Progenitor cell of endocrine pancreas (in vitro differentiated cells): ENCODE measurements at places on chromosomes 6 and 20. TPM values are rescaled to one million over a fixed set of nuclear protein-coding genes. Genes with fewer than 3 reads are reported as not detected.

- H3K27ac ChIP-seq = no peak within 1 kb of the TSS
- H3K36me3 ChIP-seq = no peaks in the 10 kb centered on the region
- H3K4me3 ChIP-seq = peak within 1 kb of the TSS; percentile 37
- peaks cover 76% of the 10 kb centered on the region for H3K27me3 ChIP-seq
- H3K4me1 ChIP-seq = peaks cover 4% of the 10 kb centered on the region
- no peak for DNase-seq
These were observed at the start of gene ADAM33 for GRCh38 chr20:3681931-3682781. Gene ADAM33, minus strand, starts transcription at chr20:3682010. Its CDS starts 6 bp downstream, at chr20:3682004.

Gene NUP43
- 58.0 and 60.8 TPM in 2 replicates for total RNA-seq

- no peak overlapping the region for H3K27ac ChIP-seq
- H3K4me1 ChIP-seq = no peaks in the 10 kb centered on the region
- H3K4me3 ChIP-seq = no peak overlapping the region
- H3K27me3 ChIP-seq = no peaks in the 10 kb centered on the region
These were observed 11.4 kb downstream of the PLCB1 start for GRCh38 chr20:8143474-8143873.

- no peak overlapping the region for H3K27ac ChIP-seq
- H3K4me3 ChIP-seq = no peak overlapping the region
- H3K27me3 ChIP-seq = peaks cover 14% of the 10 kb centered on the region
- peaks cover 17% of the 10 kb centered on the region for H3K4me1 ChIP-seq
These were observed 118.7 kb downstream of the SMOC2 start for GRCh38 chr6:168559574-168560098.

Gene GJA1
- 34.1 and 43.0 TPM in 2 replicates for total RNA-seq

- H3K27me3 ChIP-seq = no peaks in the 10 kb centered on the region
- peak overlapping the region; percentile 96 for H3K27ac ChIP-seq
- peaks cover 4% of the 10 kb centered on the region for H3K36me3 ChIP-seq
- peak overlapping the region; percentile 45 for H3K4me3 ChIP-seq
- no peak for DNase-seq
These were observed 1.9 kb upstream of the HMGA1 start for GRCh38 chr6:34234667-34235306.

Gene HAO1
- total RNA-seq = not detected in 2 replicates

DNA sequence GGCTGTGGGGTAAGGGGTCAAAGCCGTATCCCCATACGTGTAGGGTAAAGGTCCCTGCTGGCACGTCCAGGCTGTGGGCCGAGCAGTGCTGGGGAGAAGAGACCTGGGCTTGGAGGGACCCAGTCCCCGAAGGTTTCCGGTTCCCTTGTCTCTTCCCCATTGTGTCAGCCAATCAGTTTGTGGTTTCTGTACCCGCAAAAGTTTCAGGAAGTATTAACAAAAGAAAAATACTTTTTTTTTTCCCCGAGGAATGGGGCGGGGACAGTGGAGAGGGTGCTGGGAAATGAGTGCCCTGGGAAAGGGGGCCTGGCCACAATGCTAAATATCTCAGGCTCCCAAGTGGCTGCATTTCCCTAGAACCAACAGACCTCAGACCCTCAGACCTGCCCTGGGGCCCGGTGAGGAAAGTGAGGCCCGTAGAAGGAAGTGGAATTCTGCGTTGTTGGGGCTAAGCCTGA, 15.2 kb upstream of the AMD1 start:
- H3K27ac ChIP-seq = no peak overlapping the region
- H3K4me3 ChIP-seq = no peak overlapping the region
- DNase-seq = no peak
- H3K27me3 ChIP-seq = no peaks in the 10 kb centered on the region
- no peaks in the 10 kb centered on the region for H3K4me1 ChIP-seq

Gene ARMC12
- total RNA-seq = 0.36 and 0.98 TPM in 2 replicates

- H3K36me3 ChIP-seq = no peaks in the 10 kb centered on the region
- no peak for DNase-seq
- H3K27ac ChIP-seq = no peak overlapping the region
- no peaks in the 10 kb centered on the region for H3K27me3 ChIP-seq
These were observed 73.4 kb upstream of the NOX3 start for GRCh38 chr6:155528982-155529453.

DNA sequence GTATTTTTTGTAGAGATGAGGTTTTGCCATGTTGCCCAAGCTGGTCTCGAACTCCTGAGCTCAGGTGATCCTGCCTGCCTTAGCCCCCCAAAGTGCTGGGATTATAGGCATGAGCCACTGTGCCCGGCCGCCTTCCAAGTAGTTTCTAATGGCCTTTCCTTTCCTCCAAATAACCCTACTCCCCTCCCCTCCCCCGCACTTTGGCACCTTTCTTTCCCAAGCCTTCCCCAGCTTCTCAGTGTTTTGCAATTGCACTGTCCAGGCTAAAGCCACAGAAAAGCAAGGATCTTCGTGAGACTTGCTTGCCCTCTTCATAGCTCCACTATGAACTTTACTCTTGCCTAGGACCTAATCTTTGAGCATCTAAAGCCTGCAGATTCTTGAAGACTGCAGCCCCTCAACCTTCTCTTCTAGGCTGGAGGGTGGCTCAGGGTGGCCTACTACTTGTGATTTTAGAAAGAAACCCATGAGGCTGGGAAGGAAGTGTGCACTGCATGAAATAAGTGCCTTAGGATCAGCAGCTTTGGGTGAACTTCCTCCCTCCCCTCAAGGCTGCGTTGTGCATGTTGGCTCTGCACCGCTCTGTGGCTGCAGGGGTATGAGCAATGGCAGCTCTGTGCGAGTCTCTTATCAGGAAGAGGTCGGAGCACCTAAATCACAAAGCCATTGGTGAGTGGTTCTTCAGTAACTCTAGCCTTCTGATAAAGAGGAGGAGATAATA, 152.4 kb upstream of the SNX9 start:
- peaks cover 5% of the 10 kb centered on the region for H3K4me1 ChIP-seq
- peaks cover 18% of the 10 kb centered on the region for H3K27me3 ChIP-seq
- no peak overlapping the region for H3K27ac ChIP-seq
- H3K4me3 ChIP-seq = no peak overlapping the region

Gene SCUBE3
- total RNA-seq = 31.1 and 35.3 TPM in 2 replicates

- H3K4me1 ChIP-seq = peaks cover 28% of the 10 kb centered on the region
- DNase-seq = no peak
- H3K36me3 ChIP-seq = no peaks in the 10 kb centered on the region
These were observed 13.3 kb downstream of the MAFB start for GRCh38 chr20:40675599-40676221.

DNA sequence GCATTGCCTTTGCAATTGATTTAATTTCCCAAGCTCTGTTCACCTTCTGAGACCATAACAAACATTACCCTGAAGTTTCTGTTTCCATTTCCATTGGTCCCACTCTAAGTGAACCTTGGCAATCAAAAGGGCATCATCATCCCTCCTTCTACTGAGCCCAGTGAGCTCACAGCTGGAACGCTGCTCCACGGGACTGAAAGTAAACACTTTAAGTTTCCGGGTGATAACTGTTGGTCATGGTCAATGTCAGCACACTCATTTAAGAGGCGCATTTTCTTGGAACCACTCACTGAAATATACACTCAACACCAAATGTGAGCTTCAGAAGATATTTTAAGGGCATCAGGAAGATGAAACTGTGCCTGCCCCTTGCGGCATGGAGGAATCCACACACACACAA, 37.1 kb upstream of the RPS6KA2 start:
- peaks cover 6% of the 10 kb centered on the region for H3K4me1 ChIP-seq
- no peak overlapping the region for H3K27ac ChIP-seq
- H3K4me3 ChIP-seq = no peak overlapping the region
- H3K27me3 ChIP-seq = peaks cover 39% of the 10 kb centered on the region

Gene FAM162B
- 1.5 and 2.5 TPM in 2 replicates for total RNA-seq

- no peak overlapping the region for H3K4me3 ChIP-seq
- no peaks in the 10 kb centered on the region for H3K27me3 ChIP-seq
- H3K36me3 ChIP-seq = peaks cover 9% of the 10 kb centered on the region
- no peak for DNase-seq
- peaks cover 38% of the 10 kb centered on the region for H3K4me1 ChIP-seq
- H3K27ac ChIP-seq = peak overlapping the region; percentile 47
These were observed 5.6 kb downstream of the PLCG1 start for GRCh38 chr20:41142919-41143318.

GRCh38 chr6:9224539-9224938, 789.2 kb upstream of the SLC35B3 start:
- no peak overlapping the region for H3K27ac ChIP-seq
- H3K36me3 ChIP-seq = no peaks in the 10 kb centered on the region
- H3K27me3 ChIP-seq = no peaks in the 10 kb centered on the region
- DNase-seq = no peak
- H3K4me3 ChIP-seq = no peak overlapping the region

- H3K4me3 ChIP-seq = peak overlapping the region; percentile 77
- DNase-seq = no peak
- peaks cover 17% of the 10 kb centered on the region for H3K4me1 ChIP-seq
- H3K27me3 ChIP-seq = no peaks in the 10 kb centered on the region
These were observed 10.7 kb upstream of the TLDC2 start for GRCh38 chr20:36865076-36865860.

GRCh38 chr6:46903175-46903574, 18.6 kb downstream of the ADGRF5 start:
- no peak overlapping the region for H3K27ac ChIP-seq
- no peak for DNase-seq
- H3K4me1 ChIP-seq = peaks cover 1% of the 10 kb centered on the region
- no peaks in the 10 kb centered on the region for H3K36me3 ChIP-seq

Gene GFOD1
- 0.81 and 0.98 TPM in 2 replicates for total RNA-seq

DNA sequence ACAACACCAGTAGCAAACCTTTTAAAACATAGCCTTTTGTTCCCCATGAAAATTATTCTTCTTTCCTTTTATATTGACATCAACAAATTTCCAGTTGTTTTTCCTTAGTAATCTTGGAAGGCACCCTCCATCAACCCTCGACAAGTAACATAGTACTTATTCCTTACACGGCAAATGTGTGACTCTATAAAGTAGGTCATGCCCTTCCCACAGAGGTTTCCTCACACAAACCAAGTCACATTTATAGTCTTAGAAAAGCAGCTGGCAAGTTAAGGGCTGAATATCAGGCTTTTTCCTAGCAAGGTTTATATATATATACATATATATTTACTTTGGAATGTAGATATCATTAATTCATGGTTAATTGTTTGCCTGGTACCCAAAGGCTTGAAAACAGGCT, 371.5 kb downstream of the SYNE1 start:
- no peaks in the 10 kb centered on the region for H3K4me1 ChIP-seq
- DNase-seq = no peak
- no peak overlapping the region for H3K4me3 ChIP-seq
- H3K36me3 ChIP-seq = peaks cover 11% of the 10 kb centered on the region
- no peak overlapping the region for H3K27ac ChIP-seq

- peak overlapping the region; percentile 76 for H3K4me3 ChIP-seq
- H3K27ac ChIP-seq = peak overlapping the region; percentile 90
- no peak for DNase-seq
- peaks cover 7% of the 10 kb centered on the region for H3K4me1 ChIP-seq
- H3K36me3 ChIP-seq = no peaks in the 10 kb centered on the region
These were observed 26.7 kb downstream of the GPX6 start for GRCh38 chr6:28488916-28489365.

DNA sequence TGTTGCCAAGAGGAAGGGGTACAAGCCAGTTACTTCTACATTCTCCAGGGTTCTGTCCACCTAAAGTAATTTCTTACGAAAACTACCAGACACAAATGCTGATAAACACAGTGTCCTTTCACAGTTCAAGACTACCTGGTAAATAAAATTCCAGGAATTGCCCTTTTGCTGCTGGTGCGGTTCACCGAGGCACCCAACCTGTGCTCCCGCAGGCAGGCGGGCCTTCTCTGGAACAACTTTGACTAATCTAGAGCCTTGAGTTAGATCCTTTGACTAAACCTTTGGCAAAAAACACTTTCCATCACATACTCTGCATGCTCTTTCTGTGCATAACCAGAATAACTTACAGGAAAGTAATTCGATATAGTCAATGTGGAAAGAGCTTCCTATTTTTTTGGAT, 107.0 kb downstream of the HUS1B start:
- no peak overlapping the region for H3K27ac ChIP-seq
- DNase-seq = no peak
- no peaks in the 10 kb centered on the region for H3K27me3 ChIP-seq

Gene LGSN
- total RNA-seq = 0.18 TPM in 1 of 2 replicates, not detected in the other

DNA sequence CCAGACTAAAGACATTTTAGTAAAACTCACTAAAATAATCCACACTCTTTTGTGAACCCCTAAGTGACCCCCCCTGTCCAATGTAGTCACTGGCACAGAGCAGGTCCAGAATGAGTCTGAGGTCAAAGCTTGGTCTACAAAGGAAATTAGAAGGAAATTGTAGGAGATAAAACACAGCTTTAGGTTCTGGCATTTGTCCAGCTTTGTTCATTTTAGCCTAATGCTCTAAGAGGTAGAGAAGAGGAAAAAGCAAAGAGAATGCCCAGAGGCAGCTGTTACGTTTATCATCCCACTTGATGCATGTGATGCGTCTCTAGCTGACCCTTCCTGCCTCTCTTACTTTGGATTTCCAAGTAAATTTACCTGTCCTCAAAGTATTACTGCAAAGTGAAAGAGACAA, 62.5 kb downstream of the CNKSR3 start:
- peaks cover 15% of the 10 kb centered on the region for H3K36me3 ChIP-seq
- no peak for DNase-seq
- H3K4me3 ChIP-seq = no peak overlapping the region
- H3K4me1 ChIP-seq = peaks cover 5% of the 10 kb centered on the region

DNA sequence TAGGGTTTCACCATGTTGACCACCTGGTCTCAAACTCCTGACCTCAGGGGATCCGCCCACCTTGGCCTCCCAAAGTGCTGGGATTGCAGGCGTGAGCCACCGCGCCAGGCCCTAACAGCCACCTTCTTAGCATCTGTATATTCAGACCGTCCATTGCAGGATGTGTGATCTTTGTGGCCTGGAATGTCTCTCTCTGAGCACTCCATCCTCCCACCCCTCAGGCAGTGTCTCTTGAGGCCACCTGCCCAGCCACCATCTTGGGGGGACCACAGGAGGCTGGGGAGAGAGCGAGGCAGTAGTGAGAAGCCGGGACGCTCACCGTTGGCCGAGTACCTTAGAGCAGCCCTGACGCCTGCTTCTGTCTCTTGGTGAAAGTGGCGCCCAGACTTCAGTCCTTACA, 18.8 kb downstream of the DNAJC5 start:
- peaks cover 10% of the 10 kb centered on the region for H3K4me1 ChIP-seq
- no peaks in the 10 kb centered on the region for H3K27me3 ChIP-seq
- H3K36me3 ChIP-seq = peaks cover 21% of the 10 kb centered on the region
- no peak overlapping the region for H3K27ac ChIP-seq
- no peak for DNase-seq
- no peak overlapping the region for H3K4me3 ChIP-seq

Gene PREX1
- 2.9 and 3.7 TPM in 2 replicates for total RNA-seq

DNA sequence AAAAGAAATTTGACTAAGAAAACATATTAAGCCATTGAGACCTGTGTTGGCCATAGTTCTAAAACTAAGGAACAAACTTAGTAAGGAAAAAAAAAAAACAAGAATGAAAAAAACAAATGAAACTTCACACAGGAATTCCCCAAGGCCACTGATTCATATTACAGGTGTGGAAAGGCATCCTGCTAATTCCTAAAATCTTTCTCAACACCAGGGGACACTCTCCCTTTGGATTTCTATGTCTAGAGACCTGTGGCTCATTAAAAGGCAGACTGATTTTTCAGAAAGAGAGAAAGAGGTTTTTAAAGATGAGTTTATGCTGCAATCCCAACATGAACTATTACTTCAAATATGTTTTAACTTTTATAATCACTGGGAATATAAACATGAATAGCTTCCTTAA, at the start of gene OR12D1:
Gene OR12D1, plus strand, starts transcription at position 341 of the 400 bp plus-strand sequence.
- H3K36me3 ChIP-seq = no peaks in the 10 kb centered on the region
- H3K4me3 ChIP-seq = no peak within 1 kb of the TSS
- no peak within 1 kb of the TSS for H3K27ac ChIP-seq
